Activated T-helper 9 cell treated with anti-CD3 and anti-CD28 coated beads, Interleukin-2, amount 50 U/mL, for 16 hours (primary cell): ENCODE measurements at places on chromosomes 12 and 14.

- no peak for DNase-seq
These were observed 4.4 kb downstream of the REM2 start for GRCh38 chr14:22887260-22887989.

DNA sequence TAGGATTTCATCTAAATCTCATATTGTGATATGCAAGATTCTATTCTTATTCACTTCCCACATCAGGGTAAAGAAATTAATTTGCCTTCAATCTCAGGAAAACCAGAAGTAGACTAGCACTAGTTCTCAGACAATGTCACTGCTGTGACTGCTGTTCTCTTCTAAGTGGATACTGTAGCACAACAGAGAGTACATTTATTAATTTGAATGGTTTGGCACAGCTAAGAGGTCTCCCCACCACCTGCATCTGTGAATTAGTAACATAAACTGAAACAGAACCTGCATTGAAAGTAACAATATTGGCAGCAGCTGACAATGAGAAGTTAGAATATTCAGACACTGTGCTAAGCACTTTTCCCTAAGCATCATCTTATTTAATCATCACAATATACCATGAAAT, 253.1 kb downstream of the PDZRN4 start:
- DNase-seq, result no peak

DNA sequence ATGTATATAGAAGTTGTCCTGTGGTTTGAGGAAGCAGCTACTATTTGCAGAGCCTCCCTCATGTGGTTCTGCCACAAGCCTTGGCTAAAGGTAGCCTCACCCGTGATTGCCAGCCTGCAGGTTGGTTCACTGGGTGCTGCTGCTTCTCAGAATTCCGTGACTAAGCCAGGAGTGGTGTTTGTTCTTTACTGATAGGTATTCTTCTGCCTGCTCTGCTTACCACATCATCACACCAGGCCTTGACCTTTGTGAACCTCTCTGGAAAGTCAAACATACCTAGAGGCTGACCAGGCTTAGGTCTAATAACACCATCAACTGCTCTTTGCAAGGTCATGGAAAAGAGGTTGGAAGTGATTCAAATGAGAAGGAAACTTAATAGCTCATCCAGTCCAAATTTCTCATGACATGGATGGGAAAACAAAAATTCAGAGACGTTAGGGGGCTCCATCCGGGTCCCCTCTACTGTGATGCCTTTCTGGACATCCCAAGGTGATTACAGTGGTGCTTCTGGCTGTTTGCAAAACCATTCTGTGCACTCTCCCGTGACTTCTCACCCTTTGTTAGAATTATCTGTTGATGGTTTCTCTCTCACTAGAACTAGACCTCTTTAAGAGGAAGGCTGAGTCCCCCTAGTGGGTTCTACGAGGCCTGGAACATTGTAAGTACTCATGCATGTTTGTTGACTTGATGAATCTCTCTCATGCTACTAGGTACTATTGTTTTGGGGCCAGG, 8.5 kb upstream of the SOCS2 start:
- no peak for DNase-seq

DNA sequence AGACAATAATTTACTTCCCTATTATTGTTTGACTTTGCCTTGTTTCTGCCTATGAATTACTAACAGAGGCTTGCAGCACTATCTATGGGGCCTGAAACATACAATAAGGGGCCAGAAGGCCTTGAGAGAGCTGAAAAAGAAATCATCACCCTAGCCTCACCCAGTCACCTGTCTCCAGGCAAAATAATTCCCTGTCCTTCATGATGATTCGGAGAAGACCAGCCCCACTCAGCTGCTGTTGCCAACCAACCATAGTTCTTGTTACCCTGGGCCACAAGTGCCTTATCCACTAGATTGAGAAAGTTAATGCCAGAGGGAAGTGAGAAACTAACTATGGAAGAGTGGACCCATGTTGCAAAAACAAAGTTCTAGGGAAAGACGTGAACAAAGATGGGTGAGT, 97.1 kb downstream of the ARF6 start:
- no peak for DNase-seq

GRCh38 chr12:2161473-2161872, 108.7 kb downstream of the CACNA1C start:
- DNase-seq, result no peak

- DNase-seq, result no peak
These were observed 8.3 kb upstream of the CCND2 start for GRCh38 chr12:4265280-4265679.

- DNase-seq, result no peak
These were observed 131.2 kb downstream of the KCNH5 start for GRCh38 chr14:62914025-62914424.

DNA sequence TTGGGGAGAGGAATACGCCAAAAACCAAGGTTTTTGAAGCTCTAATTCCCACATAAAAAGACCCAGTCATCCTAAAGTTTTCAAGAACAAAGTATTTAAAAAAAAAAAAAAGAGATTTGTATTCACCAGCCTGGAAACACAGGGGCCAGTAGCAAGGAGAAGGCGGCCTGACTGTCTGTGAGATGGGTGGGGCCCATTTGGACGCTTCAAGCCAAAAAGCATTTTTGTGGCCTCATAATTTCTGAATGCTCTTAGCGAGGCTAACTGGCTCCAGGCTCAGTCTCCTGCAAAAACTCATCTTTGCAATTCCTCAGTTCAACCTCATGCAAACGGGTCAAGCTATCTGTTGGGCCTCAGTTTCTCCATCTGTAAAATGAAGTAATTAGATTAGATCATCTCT, 514.1 kb downstream of the MED13L start:
- no peak for DNase-seq

- DNase-seq, result no peak
These were observed 12.3 kb upstream of the DUSP6 start for GRCh38 chr12:89364631-89365030.

GRCh38 chr12:76240281-76240680, 107.9 kb downstream of the BBS10 start:
- no peak for DNase-seq

DNA sequence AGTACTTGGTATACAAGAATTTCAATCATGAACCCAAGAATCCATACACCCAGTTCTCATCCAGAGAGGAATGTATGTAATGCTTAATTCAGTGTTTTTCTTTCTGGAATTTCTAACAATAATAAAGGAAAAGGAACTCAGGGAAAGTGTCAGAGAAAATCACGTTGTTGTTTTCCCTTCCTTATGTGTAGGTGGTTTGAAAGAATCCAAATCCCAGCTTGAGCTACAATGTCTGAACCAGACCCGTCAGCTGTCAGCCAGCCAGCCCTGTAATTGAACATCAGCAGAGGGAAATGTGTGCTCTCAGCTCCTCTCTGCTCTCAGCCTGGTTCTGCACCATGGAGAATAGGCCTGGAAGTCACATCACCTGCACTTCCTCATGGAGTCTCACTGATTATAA, 126.5 kb downstream of the TMEM30B start:
- DNase-seq, result no peak

GRCh38 chr12:101777978-101778377, 38.7 kb upstream of the SYCP3 start:
- no peak for DNase-seq
